ENCODE measurements at places on chromosomes 11 and 22. TPM values are rescaled to one million over a fixed set of nuclear protein-coding genes. Genes with fewer than 3 reads are reported as not detected.

UBQLNL gene
- 0.39 TPM for total RNA-seq

LMO1 gene
- total RNA-seq: not detected

LRRN4CL gene
- total RNA-seq: 0.39 TPM

ZNF280B gene
- total RNA-seq: 2.1 TPM

PSMC3 gene
- 123 TPM for total RNA-seq

DNA sequence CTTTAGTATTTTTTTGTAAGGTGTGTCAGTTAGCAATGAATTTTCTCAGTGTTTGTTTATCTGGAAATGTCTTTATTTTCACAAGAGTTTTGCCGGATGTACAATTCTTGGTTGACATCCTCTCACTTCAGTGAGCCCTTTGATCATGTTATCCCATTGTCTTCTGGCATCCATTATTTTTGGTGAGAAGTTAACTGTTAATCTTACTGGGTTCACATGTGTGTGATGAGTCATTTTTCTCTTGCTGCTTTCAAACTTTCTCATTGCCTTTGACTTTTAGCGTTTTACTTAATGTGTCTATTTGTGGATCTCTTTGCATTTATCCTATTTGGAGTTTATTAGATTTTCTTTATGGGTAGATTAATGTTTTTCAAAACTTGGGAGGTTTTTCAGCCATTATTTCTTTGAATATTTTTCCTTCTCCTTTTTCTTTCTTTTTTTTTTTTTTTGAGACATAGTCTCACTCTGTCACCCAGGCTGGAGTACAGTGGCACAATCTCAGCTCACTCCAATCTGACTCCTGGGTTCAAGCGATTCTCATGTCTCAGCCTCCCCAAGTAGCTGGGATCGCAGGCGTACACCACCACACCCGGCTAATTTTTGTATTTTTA lies 100.5 kb upstream of the RRM1 start:
- DNase-seq: no peak

DNA sequence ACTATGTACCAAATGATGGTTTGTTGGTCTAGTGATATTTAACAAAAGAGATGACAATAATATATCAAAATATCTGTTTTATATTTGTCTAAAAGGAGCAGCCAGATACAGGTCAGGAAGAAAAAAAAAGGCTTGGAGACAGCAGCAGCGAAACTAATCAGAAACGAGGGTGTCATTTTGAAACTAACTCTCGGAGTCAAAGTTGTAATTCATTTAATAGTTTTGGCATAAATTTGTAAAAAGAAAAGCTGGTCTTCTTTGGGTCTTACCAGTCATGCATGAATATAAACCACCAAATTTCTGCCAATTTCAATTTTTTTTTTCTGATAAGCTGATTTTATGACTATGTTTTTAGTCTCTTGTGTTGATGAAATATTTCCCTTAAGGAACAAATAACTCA lies 25.5 kb downstream of the NPAT start:
- no peak for DNase-seq

GRCh38 chr11:122486793-122487495 lies 168.6 kb upstream of the UBASH3B start:
- DNase-seq: no peak

GRCh38 chr11:121688860-121689614 lies 236.3 kb upstream of the SORL1-AS1 start:
- DNase-seq: no peak

DNA sequence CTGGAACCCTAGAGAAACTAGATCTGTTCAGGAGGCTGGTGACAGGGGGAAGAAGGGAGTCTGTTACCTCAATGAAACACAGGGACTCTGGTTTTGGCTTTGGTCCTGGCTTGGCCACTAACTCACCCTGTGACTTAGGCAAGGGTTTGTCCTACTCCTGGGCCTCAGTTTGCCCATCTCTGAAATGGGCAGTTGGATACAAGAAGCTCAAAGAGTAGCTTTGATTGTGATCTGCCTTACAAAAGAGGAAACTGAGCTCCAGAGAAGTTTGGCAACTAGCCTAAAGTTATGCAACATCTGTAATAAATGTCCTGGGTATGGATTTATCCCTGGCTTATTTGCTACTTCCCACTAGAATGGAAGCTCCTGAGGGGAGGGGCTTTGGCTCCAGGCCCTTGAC lies 24.0 kb upstream of the LMO1 start:
- peak; percentile 34 for DNase-seq

GRCh38 chr11:11788063-11788710 lies 53.6 kb upstream of the USP47 start:
- DNase-seq: no peak

- DNase-seq: no peak
Observed at GRCh38 chr11:1695548-1696108, 1.4 kb upstream of the KRTAP5-6 start.

DNA sequence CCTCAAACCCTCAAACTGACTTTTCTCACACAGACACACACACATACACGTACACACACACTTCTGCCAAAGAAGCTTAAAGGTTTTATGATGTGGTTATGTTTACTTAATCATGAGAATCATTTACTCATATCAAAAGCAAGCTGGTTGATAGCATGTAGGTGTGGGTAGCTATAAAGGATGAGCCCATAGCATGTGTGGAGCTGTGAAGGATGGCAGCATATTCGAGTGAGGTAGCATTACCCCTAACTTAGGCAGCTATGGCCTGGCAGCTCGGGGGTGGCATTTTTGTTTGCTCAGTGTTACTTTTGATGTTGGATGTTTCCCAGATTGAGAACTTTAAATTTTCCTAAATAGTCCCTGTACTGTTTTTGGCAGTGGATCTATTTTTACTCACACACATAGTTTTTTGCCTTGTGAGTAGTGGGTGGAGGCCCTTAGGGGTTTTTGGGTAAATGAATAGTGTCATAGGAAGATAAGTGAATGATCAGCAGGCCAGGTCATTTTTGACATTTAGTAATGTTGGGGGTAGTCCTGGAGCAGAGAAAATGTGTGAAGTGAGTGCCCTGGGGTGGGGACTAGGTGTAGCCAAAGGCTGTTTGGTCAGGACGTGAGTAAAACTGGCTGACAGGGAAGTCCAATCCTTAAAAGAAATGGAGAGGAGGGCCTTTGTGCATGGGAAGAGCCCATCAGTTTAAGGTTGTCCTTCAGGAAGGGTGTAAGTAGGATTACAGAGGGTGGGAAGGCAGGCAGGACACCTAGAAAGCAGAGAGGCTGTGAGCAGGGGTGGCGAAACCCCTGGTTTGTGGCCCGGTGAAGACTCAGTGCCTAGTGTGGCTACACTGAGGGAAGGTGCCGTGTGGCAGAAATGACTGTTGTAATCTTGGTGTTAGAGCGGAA lies 7.1 kb downstream of the YWHAH start:
- DNase-seq: no peak

GRCh38 chr11:107969219-107969618 lies 39.5 kb upstream of the CUL5 start:
- no peak for DNase-seq

DNA sequence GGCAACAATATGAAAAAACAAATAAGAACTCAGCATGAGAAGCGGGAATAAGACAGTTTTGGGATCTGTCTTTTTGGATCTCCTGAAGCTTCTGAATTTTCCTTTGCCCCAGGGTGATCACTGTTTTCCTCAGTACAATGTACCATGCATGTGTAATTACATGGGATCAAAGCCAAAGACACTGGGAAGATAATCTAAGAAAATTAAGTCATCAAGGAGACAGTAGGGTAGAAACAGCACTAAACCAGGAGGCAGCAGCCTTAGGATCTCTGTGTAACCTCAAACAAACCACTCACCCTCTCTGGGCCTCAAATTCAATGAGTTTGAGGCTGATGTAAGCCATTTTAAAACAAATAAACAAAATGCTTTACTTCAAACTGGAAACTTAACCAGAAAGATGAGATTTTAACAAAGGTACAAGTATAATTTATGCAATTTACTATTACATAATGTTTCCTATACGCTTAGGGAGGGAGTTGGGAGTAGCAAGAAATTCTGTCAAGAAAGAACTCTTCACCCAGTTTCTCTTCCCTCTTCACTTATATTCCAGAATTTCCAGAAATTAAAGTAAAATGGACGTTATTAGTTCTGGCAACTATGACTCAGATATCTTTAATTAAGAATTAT lies 77.0 kb downstream of the RAB30 start:
- no peak for DNase-seq

- DNase-seq: no peak
Observed at GRCh38 chr11:97683733-97684132, 1293.9 kb downstream of the JRKL start.

DNA sequence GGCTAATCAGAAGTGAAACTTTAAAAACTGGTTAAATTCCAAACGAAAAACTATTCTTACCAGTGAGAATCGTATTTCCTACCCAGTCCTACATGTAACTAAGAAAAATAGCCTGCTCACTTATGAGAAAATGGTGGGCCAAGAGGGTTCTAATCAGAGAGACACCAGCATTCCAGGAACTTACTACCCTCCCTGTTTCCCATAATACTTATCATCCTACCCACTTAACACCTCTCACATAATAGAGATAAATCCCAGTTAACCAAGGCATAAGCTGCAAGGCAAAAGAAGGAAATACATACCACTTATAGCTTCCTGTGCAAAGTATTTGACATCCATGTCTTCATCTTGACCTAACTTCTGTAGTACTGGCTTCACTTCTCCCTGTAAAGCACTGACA lies 24.4 kb downstream of the PPP2R1B start:
- DNase-seq: no peak

DNA sequence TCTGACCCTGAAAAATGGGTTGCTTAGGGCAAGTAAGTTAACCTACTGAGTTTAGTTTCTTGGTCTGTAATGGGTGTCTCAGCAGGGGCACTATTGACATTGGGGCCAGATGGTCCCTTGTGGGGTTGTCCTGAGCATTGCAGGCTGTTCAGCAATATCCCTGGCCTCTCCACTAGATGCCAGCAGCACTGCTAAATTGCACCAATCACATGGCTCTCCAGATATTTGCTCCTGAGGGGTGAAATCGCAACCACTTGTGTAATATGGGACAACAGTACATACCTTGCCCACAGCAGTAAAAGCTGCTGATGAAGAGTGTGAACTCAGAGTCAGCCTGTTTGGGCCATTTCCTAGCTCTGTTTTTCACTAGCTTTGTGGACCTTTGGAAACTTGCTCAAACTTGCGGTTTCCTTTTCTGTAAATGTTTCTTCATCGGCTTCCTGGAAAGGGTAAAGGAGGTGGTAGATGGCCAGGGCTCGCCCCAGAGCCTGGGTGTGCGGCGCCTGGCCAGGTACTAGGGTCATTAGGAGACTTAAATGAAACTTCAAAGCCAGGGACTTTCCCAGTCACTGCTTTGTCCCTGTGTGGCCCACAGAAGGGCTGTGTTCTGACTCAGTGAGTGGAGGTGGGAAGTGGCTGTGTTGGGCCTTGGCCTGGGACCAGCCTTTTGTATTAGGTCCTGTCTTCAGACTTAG lies 13.0 kb downstream of the NCF4 start:
- no peak for DNase-seq
